ENCODE measurements at places on chromosomes 6 and 20.

DNA sequence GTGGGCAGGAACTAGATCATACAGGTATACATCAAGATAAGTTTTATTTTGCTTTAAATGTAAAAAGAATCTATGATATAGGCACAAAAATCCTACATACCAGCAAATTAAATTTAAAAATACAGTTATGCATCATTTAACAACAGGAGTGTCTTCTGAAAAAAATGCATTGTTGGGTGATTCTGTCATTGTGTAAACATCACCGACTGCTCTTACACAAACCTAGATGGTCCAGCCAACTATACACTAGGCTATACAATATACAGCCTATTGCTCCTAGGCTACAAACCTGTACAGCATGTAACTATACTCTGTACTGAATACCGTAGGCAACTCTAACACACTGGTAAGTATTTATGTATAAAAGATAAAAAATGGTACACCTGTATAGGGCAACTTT, 139.4 kb downstream of the RNGTT start:
- no peak for DNase-seq

GRCh38 chr20:46786566-46786965, 77.1 kb downstream of the SLC2A10 start:
- no peak for DNase-seq

DNA sequence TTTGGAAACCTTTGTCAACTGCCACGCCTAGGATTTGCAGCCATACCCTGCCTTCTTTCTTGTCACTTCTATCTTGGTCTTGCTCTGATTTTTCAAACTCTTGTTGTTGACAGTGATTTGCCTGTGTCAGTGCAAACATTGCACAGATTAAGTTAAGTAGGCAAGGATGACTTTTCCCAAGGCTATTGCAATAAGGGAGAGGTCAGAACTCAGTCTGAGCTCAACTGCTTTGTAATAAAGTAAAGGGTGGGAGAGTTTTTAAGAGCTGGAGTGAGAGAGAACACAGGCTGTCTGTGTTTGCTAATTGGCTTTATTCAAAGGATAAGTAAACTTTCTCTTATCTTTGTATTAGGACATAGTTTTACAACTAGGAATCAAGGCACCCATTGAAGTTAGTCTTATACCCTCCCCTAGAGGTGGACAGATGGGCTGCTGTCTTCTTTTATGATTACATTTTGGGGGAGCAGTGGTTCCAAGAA, 448.6 kb downstream of the PHF3 start:
- no peak for DNase-seq

DNA sequence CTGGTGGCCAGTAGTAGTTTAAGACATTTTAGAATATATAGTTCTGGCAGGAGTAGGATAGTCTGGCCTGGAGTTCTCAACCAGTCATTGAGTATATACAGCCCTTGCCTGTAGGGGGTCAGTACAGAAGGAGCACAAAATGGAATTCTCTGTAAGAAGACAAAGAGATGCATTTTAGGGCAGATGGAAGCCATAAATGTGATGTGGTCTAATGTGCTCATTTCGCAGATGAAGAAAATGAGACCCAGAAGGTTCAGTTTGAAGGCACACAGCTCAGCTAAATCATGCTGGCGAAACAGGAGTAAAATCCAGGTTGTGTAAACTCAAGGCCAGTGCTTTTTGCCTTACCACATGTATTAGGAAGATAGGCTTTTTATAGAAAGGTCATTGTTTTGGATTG, 29.6 kb downstream of the QKI start:
- no peak for DNase-seq

DNA sequence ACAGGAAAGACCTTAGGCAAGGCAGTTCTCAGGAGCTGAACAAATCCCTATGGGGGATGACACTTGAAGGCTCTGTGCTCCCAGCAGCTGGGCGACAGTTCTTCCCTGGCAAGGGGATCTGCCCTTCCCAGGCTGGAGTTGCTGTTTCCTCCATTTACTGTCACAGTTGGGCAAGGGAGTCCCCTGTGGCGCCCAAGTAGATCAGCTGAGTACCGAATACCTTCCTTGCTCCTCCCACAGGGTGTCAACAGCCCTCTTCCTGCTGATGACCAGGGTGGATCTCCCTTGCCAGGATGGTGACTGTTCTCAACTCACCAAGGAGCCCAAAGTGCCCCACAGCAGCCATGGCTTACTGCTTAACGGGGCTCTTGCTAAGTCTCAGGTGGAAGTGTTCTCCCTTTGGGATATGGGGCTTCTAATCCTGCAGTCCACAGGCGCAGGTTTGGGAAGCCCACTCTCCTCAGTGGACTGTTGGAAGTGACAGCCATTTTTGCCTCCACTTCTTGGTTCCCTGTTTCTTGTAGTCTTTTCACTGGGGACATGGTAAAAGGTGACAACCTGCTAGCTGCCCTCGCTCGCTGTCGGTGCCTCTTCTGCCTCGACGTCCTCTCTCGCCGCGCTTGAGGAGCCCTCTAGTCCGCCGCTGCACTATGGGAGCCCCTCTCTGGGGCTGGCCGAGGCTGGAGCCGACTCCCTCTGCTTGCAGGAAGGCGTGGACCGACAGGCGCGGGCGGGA, 5.7 kb upstream of the PSMG4 start:
- no peak for DNase-seq

DNA sequence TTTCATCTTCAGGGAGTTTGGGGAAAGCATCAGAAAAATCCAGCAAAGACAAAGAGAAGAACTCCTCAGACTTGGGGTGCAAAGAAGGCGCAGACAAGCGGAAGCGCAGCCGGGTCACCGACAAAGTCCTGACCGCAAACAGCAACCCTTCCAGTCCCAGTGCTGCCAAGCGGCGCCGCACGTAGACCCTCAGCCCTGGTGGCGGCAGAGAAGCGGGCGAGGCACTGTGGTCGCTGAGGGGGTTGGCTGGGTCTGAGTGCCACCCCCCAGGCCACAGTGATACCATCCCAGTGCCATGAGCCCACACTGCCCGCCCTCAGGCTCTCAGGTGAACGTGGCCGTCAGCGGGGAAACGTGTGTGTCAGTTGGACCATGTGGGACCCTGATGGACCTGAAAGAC, 3.2 kb downstream of the MRGBP start:
- no peak for DNase-seq

DNA sequence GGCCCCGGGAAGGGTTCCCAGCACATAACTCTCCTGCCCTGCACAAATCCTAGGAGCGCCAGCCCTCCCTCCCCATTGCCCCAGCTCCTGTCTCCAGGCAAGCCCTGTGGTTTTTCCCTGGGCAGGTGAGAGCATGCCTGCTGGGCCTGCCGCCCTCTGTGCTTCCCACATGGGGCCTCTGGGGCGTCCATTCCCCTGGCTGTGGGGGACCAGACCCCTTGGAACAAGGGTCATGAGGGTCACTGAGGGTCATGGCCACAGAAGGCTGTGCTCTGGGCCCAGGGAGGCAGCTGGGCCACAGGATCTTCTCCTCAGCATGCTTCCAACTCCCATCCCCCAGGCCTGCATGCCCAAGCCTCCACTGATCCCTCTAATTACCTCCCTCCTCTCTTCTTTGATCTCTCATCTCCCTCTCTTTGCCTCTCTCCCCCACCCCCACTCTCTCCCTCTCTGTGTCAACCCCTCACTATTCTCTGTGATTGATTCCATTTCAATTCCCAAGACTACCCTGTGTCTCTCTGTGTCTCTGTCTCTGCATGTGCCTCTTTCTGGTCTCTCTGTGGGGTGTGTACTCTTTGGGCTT, 6.1 kb downstream of the MDFI start:
- no peak for DNase-seq

GRCh38 chr6:137728386-137729349, 138.4 kb upstream of the TNFAIP3 start:
- DNase-seq, result no peak

GRCh38 chr20:8153281-8153908, 21.3 kb downstream of the PLCB1 start:
- no peak for DNase-seq

- DNase-seq, result peak; percentile 11
These were observed 103.6 kb upstream of the NXT1 start for GRCh38 chr20:23246717-23247664.

- DNase-seq, result no peak
These were observed 18.9 kb downstream of the TTBK1 start for GRCh38 chr6:43262000-43262779.

GRCh38 chr6:72288592-72288991, 333.3 kb upstream of the KCNQ5 start:
- DNase-seq, result no peak

DNA sequence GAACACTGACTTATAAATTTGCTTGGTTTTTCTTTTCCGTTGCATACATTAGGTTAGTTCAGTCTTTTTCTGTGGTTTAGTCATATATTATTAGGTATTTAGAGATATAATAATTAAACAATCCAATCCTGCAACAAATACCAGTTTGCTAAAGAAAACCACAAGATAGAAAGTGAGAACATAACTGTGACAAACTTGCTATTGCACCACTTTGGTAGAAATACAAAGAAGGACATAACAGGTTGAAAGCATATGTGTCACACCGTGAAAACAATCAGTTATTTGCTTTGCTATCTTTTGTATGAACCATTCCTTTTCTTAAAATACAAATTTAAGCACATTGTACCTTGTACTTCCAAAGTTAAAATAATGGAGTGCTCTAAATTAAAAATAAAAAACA, 42.0 kb upstream of the KCNQ5 start:
- no peak for DNase-seq

GRCh38 chr20:19725814-19726525, 32.1 kb upstream of the RIN2 start:
- DNase-seq, result no peak

GRCh38 chr20:63664861-63665594, 6.9 kb downstream of the RTEL1 start:
- no peak for DNase-seq

DNA sequence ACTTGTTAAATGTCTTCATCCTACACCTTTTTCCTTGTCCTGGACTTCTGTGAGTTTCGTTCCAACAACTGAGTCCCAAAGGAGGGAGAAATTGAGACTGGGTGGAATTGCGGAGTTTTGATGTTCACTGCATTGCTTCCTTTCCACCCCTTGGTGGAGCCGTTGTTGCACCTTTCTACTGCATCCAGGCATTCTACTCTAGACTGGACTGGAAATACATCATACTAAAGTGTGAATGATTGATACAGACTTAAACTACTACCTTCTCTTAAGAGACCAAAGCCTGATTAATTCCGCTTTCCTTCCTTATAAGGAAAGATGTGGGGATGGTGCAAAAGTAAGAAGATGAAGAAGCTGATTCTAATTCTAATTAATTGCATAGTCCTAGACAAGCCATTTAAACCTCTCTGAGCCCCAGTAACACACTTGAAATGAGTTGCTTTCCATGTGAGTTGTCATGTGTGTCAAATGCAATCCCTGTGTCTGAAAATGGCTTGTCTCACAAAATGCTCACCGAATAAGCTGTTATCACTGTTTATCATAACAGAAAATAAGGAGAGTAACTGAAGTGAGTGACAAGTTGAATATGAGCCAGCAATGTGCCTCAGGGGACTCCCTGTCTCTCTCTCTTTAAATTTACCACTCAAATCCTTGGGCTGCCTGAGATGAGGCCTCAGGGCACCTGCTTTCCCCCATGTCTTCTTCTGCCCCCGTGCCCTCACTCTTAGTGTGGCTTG, 338.3 kb upstream of the CHD6 start:
- no peak for DNase-seq

- DNase-seq, result no peak
These were observed 185.6 kb upstream of the CST7 start for GRCh38 chr20:24763386-24764026.

- no peak for DNase-seq
These were observed 226.8 kb upstream of the HS3ST5 start for GRCh38 chr6:114569669-114570068.

DNA sequence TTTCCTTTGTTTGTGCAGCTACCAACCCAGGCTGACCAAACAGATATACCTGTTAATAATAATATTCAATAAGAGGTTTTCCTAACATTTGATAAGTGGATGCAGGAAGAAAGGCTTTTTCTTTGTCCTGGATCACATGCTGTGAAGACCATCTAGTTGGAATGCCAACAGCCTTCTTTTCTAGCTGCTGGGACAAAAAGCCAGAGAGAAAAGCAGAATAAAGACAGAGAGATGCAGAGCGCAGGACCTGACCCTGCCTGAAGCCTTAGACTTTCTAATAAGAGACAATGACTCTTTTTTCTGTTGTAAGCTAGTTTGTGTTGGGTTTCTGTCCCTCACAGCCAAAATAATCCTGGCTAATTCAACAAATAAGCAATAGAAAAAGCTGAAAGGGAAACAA, 308.2 kb downstream of the PHF3 start:
- DNase-seq, result no peak

- DNase-seq, result no peak
These were observed 5.6 kb downstream of the BIRC7 start for GRCh38 chr20:63241272-63241671.

- DNase-seq, result no peak
These were observed 17.5 kb downstream of the ARHGAP18 start for GRCh38 chr6:129692467-129692866.

DNA sequence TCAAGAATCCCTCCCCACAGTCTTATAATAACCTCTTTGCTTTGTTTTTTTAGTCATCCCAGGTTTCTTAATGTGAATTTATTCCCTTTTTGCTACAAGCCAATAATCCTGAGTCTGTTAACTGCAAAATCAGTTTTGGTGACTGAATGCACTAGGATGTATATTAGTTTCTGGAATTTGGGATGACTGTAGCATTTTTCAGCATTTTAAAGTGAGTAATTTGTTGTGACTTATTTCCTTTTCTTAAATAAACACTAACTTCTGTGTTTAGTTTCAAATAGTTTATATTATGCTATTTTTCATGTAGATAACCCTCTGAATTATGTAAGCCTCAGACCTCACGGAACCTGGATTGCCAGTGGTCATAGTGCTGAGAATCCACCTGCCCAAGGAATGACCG, 5.5 kb downstream of the CST1 start:
- DNase-seq, result no peak

- DNase-seq, result no peak
These were observed 912.2 kb upstream of the ADGRB3 start for GRCh38 chr6:67722861-67723261.

DNA sequence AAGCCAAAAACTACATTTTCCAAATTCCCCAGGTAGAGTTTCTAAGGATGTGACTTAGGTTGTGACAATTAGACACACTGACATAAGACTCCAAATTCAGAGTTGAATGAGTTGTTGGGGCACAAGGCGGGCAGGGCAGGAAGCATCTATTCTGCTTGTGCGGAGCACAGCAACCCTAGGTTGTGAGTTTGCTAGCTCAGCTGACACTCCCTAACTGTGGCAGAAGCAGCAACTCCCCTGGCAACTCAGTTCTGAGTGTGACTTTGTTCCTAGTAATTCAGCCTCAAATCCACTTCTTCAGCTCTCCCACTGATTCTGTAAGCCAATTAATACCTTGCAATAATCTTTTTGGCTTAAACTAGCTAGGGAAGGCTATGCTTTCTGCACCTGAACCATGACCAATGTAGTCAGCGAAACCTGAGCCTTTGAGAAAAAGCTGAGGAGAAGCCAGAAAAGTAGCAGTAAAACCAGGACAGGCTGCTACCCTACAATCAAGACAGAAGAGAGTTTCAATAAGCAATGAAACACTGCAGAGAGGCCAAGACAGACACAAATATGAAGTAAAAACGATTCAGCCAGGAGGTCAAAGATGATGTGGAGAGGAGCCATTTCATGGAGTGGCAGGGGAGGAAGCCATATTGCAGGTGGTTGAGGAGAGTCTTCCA, 30.0 kb upstream of the PAQR8 start:
- DNase-seq, result no peak

GRCh38 chr20:21499641-21500040, 14.2 kb downstream of the NKX2-2 start:
- DNase-seq, result no peak
